IPS-NIHi11 (cell line): ENCODE measurements at places on chromosomes 6 and 20.

DNA sequence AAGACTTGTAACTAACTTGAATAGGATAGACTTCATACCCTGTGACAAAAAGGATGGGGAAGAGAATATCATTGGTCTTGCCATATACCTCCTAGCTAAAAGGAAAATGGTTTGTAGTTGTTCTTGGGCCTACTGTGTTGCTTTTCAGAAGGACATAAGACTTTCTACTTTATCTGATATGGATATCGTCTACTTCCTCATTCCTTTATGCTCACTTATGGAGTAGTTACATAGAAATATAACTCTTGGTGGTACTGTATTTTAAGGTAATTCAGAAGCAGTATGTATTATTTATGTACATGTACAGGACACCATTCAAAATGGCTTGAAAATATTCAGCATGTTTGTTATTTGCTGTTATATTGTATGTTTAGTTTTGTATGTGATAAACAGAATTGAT is 8.0 kb downstream of the FAM217B start:
- DNase-seq, result no peak

- DNase-seq, result peak; percentile 11
Observed at GRCh38 chr6:161590961-161591627, 317.2 kb upstream of the AGPAT4 start.

- no peak for DNase-seq
Observed at GRCh38 chr20:31590717-31591225, 14.3 kb upstream of the ID1 start.

GRCh38 chr6:144585217-144585814 is 300.2 kb downstream of the UTRN start:
- DNase-seq, result peak; percentile 21

DNA sequence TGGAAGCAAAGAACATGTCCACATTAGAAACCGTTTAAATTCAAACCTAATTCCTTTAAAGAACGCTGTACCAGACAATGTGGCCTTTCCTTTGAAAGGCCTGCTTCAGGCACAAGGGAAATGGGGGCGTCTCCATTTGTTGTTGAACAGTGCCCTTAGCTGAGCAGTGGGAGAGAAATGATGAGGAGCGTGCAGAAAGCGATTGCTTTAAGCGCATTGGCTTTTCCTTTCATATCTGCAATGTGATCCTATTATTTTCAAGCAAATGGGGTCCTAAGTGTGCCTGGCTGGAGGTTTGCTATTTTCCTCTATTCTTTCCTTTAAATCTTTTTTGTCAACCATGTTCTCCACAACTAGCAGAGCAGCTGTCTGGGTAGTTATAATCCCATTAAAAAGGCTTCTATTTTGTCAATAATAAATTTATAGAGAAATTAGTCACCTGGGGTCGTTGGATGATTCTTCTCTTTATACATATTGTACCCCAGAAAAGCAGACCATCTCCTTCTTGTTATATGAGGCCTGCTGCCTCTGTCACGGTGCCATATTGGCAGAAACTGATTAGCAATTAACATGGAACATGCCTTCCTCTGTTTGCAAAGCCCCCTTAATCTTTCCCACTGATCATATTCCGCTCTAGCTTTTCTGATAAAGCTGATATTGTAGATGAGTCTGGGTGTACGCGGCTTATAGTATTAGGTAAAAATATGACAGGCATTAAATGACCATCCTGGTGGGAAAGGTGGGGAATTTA is 151.1 kb upstream of the JAG1 start:
- DNase-seq, result no peak

DNA sequence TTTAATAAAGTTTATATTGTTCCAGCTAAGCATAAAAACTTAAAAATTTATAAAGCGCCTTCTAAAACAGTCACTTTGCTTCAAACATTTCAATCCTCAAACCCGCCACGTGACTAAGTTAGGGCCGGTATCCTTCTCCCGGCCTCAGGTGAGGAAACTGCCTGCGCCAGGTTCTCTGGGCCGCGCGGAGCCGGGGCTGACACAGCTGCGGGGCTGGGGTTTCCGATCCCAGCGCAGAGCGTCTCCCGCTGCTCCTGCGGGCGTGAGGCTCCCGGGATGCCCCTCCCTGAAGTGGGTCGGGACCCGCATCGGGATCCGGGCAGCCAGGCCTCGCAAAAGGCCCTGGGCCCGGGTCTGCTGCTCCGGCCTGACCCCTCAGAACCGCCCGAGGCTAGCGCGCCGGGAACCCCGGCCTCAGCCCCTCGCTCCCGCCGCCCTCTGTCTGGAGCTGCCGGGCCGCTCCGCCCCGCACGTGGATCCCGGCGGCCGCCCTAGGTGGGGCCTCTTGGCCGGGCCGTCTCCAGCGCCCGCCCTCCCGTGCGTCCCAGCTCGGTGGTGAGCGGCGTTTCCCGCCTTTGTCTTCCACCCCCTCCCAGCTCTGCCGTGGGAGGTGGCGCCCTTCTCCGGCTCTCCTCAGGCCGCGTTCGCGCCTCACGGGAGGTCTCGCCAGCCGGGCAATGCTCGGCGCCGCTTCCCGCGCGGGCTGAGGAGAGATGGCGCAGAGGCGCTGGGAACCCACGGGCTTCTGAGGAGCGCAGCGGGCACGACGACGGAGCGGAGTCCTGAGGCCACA is 267.9 kb downstream of the DLL1 start:
- no peak for DNase-seq

DNA sequence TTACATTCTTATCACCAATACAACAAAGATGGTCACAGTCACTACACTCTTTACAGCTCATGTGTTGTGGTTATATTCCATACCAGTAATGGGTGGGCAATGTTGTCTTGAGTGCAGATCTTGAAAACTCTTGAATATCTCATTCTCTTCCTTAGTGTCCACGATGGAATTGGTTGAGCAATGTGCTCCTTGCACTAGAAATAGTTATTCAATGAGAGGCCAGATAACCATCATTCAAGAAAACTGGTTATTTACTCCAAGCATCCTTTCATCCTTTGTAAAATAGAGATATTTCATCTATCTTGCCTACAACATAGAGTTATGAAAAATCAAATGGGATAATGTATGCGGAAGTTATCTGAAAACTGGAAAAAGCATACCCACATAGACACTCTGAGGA is 215.9 kb downstream of the ARHGAP18 start:
- DNase-seq, result no peak

GRCh38 chr6:125510405-125510804 is 208.6 kb upstream of the HDDC2 start:
- no peak for DNase-seq

- no peak for DNase-seq
Observed at GRCh38 chr6:148426317-148426977, 83.8 kb downstream of the SASH1 start.

- no peak for DNase-seq
Observed at GRCh38 chr6:3283641-3284435, 25.1 kb downstream of the PSMG4 start.

DNA sequence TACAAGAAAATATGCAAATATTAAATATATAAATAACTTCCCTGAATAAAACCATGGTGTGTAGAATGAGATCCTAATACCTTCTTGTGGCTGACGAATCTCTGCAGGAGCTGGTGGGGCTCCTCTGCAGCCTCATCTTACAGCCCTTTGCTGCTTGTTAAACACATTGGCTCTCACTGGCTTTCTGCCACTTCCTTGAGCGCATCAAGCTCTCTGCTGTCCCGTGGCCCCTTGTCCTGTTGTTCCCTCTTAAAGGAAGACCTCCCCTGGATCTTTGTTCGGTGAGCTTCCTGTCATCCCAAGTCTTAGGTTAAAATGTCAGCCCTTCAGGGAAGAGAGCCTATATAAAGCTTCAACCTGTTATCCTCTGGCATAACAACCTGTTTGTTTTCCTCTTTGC is 519.6 kb downstream of the DOK5 start:
- DNase-seq, result peak; percentile 18

DNA sequence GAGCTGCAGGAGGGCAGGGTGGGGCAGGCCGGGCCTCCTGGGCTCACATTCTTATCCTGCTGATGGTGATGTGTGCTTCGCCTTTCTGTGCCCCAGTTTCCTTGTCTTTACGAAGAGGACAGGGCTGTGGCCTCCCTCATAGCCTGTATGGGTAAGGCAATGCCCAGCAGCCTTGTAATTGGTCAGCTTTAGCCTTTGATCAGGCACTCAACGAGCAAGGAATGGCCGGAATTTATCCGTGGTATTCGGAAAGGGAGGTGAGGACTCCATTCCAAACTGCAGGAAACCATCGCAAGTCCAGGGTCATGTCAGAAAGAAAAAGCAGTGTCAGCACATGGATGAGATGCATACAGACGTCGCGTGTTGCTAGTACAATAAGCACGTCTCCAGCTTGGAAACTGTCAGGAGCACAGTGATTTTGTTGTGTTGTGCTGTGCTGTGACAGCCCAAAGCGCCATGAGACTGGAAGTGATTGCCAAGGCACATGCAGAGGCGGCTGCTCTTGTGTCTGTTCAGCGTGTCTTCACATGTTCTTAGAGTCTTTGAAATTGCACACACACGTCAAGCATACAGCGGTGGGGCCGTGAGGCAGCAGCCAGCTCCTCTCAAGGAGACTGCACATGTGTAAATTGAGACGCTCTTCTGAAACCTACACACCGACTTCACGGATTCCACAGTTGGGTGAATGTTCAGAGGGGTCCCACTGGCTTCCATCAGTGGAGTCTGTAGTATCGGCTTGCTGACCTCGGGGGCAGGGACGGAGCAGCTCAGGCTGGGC is 6.2 kb downstream of the SS18L1 start:
- DNase-seq, result no peak

DNA sequence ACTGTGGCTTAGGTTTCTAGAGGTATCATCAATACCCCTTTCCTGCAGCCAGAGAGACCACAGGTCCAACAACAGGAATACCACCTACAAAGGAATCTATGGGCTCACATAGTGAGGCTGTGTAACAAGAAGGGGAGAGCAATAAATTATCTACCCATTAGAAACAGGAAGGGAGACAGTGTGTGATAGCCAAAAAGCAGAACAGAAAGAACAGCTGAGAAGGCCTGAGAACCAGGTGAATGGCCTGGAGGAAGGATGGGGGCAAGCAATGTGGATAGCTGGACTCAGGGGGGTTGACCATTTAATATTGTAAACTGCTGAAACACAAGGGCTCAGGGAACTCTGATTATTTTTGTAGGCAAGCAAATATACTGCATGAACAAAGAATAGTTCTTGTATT is 628.2 kb downstream of the COL12A1 start:
- no peak for DNase-seq

DNA sequence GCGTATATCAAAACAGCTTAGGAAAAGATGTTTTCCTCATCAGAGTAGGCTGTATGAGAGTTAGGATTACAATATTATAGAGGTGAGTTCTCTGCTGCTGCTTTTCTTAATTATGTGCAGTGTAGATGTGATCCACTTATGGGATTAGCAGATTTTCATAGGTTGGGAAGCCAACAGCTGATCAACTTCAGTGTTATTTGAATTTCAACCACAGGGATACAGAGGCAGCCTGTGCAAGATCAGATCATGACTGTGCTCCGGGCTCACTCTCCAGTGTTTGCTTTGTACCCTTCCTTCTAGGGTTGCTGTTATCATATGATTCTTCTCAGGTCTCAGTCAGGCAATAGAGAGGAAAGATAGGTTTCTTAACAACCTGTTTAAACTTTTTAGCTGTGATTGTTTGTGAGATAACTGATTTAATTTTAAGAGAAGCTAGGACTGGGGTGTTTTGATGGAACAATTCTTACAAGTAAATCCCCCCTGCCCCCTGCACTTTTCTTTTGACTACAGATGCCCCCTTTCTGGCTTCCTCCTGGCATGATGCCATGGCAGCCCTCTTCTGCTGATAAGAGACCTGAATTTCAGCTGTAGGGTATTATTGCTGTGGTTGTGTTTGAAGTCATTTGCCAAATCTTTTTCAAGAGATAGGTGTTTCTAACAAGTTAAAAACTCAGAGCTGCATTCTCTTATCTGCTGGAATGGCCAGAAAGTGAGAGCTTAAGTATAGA is 8.5 kb downstream of the RNF8 start:
- no peak for DNase-seq

DNA sequence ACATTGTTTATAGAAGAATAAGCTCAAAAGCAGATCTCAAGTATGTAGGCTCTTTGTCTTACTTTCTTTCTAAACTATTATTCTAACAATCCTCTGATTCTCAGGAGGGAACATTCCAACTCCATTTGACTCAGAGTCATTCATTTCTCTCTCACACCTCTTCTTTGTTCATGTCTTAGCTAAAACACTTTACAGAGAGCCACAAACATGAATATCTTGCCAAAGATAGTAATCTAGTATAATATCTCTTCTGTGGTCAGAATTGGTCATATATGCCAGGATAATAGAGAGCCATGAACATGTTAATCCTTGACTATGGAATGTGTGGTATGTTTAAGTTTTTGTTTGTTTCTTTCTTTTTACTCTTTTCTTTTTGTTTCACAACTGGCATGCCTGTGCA is 456.0 kb upstream of the PTCHD4 start:
- DNase-seq, result no peak

GRCh38 chr6:56854086-56854485 is 100.8 kb upstream of the BEND6 start:
- DNase-seq, result no peak

GRCh38 chr6:20498041-20498385 is 36.2 kb upstream of the CDKAL1 start:
- DNase-seq, result no peak

- no peak for DNase-seq
Observed at GRCh38 chr6:123338394-123338793, 298.4 kb downstream of the TRDN start.

DNA sequence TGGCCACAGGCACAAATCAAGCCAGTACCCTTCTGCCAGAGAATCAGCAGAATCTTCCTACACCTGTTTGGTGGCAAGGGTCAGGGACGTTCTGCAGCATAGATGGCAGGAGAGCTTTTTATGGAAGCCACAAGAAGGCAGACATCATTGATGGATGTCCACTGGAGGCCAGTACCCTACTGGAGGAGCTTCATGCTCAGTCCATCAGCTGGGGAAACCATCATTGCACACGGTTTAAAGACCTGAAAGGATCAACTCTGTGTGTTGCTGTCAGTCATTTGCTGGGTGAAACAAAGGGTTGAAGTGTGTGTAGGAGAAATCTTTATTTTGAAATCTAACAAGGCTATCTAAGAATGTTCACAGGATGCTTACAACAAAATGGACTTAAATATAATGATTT is 158.9 kb upstream of the SASH1 start:
- DNase-seq, result no peak

DNA sequence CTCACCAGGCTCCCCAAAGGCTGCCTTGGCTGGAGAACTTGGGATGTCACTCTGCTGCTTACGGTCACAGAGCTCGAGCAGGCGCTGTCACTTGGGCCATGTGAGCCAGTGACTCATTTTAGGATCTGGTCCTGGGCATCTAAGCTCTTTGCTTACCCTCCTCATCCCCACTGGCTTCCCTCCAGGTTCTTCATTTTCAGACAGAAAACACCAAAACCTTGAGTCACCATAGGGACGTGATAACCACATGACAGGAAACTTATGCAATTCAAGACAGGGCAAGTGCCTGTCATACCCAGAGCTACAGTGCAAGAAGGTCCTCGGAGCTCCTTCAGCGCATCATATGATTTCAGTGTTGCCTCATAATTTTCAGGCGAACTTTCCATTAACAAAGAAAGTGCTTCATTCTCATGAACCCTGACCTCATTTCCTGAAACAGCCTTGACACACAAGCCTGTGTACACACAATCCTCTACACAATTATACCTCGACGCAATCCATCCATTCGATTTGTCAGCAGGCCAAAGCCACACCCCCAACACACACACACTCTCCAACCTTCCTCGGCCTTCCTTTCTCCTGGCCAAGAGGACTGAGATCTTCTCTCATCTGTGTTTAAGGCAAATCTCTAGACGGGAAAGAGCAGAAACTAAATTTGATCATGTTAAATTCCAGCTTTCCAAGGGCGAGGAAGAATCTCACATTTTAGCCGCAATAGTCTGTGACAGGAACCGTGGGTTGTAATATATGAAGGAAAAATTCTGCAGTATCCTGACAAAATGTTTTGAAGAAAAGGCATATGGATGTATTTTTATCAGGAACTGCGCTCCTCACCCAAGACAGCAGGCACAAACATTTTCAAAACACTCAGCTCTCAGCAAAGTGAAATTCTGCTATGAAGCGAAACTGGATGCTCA is 25.3 kb downstream of the TBC1D7 start:
- no peak for DNase-seq
